ENCODE measurements at places on chromosomes 1 and 21.

- DNase-seq: no peak
Observed at GRCh38 chr1:12409681-12410080, 179.9 kb downstream of the VPS13D start.

DNA sequence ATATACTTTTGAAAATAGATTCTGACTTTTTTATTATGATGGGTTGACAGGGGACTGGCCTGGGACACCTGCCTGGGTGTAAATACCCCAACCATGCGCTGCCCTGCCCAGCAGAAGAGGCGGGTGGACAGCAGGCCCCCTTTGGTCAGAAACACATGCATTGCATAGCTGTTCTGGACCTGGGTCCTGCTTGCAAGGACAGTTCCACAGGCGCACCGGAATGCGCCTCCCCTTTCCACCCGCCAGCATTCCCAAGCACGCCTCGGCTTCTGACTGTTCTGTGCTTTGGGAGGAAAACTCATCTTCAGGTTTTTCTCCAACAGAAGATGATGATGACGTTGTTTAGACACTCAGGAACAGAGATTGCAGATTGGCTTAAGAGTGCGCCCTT is 428 bp upstream of the ZNF678 start:
- DNase-seq: no peak

GRCh38 chr1:161359291-161359690 is 8.4 kb downstream of the CFAP126 start:
- no peak for DNase-seq

GRCh38 chr1:179231923-179232322 is 2.4 kb upstream of the ABL2 start:
- no peak for DNase-seq

- no peak for DNase-seq
Observed at GRCh38 chr1:221456918-221457317, 285.0 kb downstream of the DUSP10 start.

DNA sequence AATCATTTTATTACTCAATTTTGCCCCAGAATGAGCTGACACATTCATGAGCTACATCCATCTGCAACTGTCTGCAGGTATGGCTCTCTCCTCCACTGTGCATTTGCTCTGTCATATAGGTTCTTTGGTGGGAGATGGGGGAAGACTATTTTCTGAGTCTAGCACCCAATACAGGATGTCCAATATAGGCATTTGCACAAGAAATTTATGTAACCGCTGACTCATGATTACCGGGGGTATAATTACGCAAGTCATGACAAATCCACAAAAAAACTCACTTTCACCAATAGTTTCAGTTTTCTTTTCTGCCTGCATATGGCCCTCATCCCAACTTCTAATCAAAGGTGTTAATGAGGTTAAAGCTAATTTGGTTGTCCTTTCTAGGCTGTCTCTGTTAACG is 17.5 kb upstream of the VSIG8 start:
- DNase-seq: no peak

DNA sequence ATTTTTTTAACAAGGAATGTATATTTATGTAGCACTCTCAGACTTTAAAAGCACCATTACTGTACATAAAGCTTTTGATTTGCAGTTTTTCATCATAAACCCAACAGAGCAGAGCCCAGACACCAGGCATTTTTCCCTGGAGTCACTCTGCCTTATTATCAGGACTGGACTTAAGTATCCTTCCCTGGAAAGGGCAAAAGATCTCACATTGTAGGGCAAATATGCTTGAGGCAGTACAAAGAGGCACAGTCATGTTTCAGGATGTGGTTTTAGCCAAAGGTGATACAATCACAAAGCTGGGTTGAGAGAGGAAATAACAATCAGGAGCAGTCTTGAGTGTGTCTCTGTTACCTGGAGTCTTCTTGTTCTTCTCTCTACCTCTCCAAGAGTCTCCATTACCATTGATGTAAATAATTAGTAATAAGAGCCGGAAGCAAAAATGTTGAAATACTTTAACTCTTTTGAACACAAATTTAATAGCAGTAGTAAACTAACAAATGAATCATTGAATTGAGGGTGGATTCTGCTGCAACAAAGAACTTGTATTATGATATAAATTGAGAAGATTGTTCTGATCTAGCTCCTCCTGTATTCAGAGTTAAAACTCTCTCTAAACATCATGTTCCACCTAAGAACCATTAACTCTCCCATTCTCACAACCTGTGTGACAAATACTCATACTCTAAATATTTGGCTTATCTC is 160.5 kb downstream of the LTN1 start:
- no peak for DNase-seq

GRCh38 chr1:230332061-230332460 is 94.1 kb downstream of the PGBD5 start:
- no peak for DNase-seq

- DNase-seq: no peak
Observed at GRCh38 chr1:187685333-187685732, 856.6 kb downstream of the PLA2G4A start.

All from COR-L47 (cell line).